ENCODE measurements at places on chromosomes 12 and 14.

- no peak for DNase-seq
Measured at GRCh38 chr12:106274575-106275121, 26.8 kb upstream of the CKAP4 start.

GRCh38 chr12:87349681-87350080 is 679.5 kb downstream of the C12orf50 start:
- DNase-seq: no peak

DNA sequence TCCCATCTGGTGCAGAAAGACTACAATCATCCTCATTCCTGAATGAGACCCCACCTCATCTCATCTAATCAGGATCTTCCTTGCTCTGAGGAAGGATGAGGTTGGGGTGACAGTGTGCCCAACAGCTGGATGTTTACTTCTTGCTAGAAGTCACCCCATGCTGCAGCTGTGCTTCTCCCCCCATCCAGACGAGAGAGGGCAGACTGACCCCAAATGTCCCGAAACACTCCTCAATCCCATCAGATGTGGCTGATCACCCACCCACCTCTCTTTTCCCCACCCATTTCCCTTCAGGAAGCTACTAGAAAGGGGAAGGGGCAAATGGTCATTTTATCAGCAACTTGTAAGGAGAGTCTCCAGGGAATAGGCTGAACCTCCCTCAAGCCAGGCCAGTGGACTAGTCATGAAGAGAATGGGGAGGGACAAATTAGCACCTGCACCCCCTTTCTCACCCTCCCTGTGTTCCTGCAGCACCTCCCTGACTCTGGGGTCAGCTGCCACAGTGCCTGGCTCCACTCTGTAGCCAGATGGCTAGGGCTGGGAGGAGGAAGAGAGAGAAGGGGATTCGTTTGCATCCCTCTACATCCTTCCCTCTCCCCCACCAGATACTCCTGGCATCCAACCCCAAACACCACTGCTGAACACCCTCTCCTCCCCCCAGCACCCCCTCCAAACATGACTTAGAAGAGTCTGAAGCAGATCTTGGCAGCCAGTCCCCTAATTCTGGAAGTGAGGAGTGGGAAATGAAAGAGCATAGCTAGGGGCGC is 2.8 kb upstream of the BAZ2A start:
- no peak for DNase-seq

- DNase-seq: no peak
Measured at GRCh38 chr12:1322821-1323220, 271.6 kb downstream of the FBXL14 start.

DNA sequence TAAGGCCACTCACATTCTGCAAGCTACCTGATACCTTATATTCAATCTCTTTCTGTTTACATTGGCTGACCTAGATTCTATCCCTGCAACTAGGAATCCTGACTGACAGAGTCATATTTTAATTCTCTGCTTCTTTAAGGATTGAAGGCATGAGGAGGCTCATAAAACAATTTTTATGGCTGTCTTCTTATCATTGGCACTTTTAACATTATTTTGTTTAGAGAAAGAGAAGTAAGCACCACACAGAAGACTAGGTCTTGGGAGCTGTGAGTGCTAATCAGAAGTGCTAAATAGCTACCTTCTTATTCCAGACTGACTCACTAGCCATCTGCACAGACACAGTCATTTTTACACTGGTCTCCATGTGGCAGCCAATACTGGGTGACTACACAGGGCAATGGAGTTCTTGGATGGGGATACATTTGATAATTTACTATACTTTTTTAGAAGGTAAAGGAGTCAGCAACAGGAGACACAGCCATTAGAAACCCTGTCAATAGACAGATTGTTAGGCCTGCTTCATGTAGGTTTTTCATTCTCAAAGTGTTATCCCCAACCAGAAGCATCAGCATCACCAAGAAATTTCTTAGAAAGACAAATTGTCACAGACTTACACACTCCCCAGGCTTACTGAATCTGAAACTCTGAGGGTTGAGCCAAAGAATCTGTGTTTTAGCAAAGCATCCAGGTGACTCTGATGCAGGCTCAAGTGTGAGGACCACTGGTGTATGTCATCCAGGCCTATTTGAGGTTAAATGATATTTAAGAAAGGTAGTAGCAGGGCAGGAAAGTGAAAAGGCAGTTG is 214.1 kb downstream of the DUSP6 start:
- DNase-seq: no peak

- DNase-seq: peak; percentile 57
Measured at GRCh38 chr14:28751467-28752058, 15.0 kb upstream of the FOXG1 start.

- no peak for DNase-seq
Measured at GRCh38 chr14:35390577-35391387, 13.8 kb downstream of the NFKBIA start.

DNA sequence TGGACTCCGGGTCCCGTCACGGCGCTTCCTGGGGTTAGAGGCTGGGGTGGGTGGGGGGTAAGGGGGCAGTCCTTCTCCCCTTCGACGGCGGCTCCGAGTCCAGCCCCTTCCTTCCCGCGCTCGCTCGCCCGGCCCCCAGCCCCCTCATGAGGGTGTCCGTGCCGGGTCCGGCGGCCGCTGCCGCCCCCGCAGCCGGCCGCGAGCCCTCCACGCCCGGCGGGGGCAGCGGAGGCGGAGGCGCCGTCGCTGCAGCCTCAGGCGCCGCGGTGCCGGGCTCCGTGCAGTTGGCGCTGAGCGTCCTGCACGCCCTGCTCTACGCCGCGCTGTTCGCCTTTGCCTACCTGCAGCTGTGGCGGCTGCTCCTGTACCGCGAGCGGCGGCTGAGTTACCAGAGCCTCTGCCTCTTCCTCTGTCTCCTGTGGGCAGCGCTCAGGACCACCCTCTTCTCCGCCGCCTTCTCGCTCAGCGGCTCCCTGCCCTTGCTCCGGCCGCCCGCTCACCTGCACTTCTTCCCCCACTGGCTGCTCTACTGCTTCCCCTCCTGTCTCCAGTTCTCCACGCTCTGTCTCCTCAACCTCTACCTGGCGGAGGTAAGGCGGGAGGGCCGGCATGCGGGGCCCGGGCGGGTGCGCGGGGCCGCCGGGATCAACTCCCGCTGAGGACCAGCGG is 500 bp downstream of the GPR137C start:
- peak; percentile 26 for DNase-seq

- DNase-seq: no peak
Measured at GRCh38 chr12:10540776-10541205, 35.1 kb downstream of the EIF2S3B start.

GRCh38 chr12:66600903-66601302 is 78.0 kb downstream of the GRIP1 start:
- DNase-seq: no peak

DNA sequence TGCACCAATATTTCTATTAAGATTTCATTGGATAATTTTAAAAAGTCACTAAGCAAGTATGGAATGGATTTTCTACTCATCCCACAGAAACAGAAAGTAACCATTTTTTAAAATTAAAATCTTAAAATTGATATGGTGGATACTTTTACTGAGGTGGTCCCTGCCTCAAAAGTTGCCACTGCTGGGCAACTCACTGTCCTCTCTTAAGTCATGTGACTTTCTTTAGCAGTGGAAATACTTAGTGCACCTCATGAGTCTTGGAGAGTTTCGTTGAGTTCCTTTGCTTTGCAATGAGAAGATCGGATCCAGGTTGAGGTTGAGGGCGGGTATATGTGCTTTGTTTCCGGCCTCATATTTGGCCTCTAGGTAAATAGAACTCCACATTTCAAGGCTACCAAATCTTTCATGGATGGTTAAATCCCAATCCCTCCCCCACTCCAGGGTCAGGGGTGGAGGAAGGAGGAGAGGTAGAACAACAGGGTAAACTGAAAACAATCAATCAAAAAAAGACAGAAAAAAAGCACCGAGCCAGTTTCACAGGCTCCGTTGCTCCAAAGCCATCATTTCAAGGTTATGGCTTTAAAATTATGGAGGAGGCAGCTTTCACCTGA is 39.5 kb upstream of the DUSP6 start:
- DNase-seq: no peak

DNA sequence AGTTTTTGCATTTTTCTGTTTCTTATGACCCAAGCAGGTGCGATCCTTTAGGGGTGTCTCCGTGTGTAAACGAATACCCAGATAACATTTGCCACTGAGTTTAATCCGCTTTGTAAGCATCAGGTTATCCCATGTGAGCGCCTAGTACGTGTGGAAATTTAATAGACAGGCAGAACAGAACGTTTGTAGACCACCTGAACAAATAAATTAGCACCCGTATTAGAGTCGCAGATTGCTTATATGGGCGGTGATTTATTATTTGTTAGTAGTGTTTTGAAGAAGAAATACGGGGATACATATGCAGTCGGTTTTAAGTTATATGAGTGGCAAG is 325 bp downstream of the C12orf60 start:
- no peak for DNase-seq

- DNase-seq: no peak
Measured at GRCh38 chr12:52845946-52846345, 2.8 kb downstream of the KRT78 start.

GRCh38 chr12:30458453-30458852 is 237.2 kb downstream of the IPO8 start:
- DNase-seq: no peak

DNA sequence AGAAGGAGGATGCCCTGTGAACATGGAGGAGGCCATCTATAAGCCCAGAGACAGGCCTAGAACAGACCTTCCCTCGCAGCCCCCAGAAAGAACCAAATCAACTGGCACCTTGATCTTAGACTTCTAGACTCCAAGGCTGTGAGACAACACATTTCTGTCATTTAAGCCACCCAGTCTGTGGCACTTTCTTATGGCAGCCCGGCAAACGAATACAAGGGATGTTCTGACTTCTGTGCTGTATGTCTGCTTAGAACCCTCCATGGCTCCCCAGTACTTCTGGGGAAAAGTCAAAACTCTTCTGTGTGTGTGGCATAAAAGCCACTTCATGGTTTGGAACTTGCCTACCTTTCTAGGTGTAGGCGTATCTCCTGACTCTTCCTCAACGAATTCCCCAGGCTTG is 42.9 kb downstream of the RBM19 start:
- no peak for DNase-seq

GRCh38 chr12:129001-129400 is 62.4 kb downstream of the IQSEC3 start:
- DNase-seq: no peak

GRCh38 chr14:21668377-21668776 is 5.2 kb downstream of the OR4E1 start:
- DNase-seq: no peak

- no peak for DNase-seq
Measured at GRCh38 chr14:74952697-74953484, 2.5 kb downstream of the PGF start.

DNA sequence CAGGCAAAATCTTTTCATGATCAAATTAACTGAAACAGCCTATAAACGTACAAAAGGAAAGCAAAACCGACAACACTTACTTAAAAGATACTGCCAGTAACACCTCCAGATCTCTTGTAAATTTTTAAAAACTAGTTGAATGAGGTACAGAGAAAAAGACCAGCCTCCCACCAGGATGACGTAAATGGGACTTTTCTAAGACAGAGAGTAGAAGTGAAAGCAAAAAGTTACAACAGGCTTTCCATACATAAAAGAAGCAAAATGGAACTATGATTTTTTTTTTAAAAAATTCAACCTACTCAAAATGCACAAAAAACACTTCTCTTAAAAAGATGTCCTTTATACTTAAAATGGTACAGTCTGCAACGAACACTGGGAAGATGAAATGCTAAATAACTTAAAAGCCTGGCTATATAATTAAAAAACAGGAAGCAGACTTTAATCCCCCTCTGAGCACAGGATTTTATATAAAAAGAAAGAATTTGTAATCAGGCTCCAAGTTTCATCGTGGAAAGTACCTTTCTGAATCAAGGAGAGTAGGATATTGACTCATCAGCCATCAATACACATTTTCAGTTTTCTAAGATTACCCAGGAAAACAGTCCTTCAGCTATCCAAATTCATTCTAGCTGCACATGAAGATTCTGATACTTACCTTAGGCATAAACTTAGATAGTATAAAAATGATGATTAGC is 14.2 kb upstream of the MYO1A start:
- DNase-seq: no peak

DNA sequence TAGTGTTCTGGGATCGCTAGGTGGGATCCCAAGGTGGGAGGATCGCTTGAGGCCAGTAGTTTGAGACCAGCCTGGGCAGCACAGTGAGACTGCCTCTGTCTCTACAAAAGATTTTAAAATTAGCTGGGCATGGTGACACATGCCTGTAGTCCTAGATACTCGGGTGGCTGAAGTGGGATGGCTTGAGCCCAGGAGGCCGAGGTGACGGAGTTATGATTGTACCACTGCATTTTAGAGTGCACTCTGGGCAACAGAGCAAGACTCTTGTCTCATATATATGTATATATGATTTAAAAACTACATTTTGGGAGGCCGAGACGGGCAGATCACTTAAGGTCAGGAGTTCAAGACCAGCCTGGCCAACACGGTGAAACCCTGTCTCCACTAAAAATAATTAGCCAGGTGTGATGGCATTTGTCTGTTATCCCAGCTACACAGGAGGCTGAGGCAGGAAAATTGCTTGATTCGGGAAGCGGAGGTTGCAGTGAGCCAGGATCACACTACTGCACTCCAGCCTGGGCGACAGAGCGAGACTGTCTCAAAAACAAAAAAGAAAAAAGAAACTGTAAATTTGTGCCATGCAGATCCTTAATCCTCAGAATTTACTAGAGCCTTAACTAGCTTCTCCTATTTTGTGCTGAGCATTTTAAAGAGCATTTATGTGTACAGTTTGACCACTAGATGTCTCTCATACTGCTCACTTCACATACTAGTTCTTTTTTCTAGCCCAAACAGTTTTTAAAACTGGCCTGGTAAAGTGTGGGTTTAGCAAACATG is 114.8 kb downstream of the MON2 start:
- DNase-seq: peak; percentile 30

GRCh38 chr12:46410495-46410894 is 37.9 kb upstream of the SLC38A2 start:
- no peak for DNase-seq

DNA sequence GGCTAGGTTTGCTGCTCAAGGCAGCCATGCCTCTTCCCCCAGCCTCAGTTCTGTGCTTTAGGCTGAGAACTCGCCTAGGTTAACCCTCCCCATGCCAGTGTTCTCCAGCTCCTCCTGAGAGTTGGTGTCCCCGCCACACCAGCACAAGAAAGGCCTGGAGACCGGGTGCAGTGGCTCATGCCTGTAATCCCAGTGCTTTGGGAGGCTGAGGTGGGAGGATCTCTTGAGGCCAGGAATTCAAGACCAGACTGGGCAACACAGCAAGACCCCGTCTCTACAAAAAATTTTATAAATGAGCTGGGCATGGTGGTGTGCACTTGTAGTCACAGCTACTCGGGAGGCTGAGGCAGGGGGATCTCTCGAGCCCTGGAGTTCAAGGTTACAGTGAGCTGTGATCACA is 10.2 kb downstream of the RIN3 start:
- DNase-seq: no peak

GRCh38 chr12:97386133-97386581 is 76.4 kb upstream of the RMST start:
- DNase-seq: no peak
